Kasumi-1 (cell line): ENCODE measurements at places on chromosomes 5 and 9.

DNA sequence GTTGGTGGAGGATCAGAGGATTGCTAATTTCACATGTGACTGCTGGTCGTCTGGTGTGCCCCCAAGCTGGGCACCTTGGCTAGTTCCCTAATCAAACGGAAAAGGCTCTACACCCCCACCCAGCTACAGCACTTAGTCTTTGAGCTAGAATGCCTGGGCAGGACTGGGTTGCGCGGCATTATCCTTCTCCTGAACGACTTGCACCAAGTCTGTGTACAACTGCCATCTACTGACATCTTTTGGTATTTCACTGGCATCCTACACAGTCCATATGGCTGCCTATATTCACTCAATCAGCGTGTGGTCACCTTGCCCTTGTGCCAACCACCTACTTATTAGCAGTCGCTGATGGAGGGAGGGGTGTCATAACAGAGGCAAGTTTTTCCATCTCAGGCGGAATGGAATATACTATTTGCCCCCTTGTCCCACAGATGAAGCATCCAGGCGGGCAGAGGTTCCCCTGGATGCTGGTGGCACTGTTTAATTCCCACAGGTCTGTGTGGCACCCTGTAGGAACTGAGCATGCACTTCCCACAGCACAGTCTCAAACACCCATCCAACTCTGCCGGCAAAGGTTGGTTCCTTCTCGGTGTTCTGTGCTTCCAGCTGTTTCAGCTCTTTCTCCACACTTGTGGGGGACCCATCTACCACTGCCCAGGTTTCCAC, 150.1 kb downstream of the OSTF1 start:
- peak; percentile 12 for DNase-seq

GRCh38 chr5:95786821-95787418, 35.6 kb downstream of the GLRX start:
- no peak for DNase-seq

DNA sequence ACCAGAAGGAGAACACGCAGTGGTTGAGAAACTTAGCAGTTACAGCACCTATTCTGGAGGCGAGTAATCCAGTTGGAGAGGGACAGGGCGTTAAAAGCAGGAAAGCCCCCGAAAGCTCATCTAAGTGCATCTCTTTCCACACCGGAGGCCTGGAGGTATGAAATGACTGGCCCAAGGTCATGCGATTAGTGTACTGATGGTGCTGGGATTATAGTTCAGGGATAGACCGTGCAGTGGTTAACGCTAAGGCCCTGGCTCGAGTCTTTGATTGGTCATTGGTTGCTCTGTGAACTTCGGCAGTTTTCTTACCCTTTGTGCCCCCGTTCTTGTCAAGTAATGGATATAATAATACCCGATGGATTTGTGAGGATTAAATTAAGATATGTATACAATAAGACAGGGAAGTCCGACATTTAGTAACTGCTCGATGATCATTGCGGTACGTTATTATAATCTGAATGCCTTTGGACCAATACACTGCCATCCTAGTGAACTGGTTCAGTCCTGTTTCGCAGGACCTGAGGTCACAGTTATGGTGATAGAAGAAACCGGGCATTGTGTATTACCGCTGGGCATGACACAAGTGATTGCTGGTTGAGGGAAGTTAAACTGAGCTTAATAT, 960 bp downstream of the CANX start:
- peak; percentile 42 for DNase-seq

- DNase-seq, result no peak
These were observed 5.5 kb downstream of the MRNIP start for GRCh38 chr5:179852993-179853547.
